NT2/D1 (cell line): ENCODE measurements at places on chromosomes 2 and 18.

- no peak for DNase-seq
Observed at GRCh38 chr2:106117347-106117746, 76.8 kb downstream of the UXS1 start.

DNA sequence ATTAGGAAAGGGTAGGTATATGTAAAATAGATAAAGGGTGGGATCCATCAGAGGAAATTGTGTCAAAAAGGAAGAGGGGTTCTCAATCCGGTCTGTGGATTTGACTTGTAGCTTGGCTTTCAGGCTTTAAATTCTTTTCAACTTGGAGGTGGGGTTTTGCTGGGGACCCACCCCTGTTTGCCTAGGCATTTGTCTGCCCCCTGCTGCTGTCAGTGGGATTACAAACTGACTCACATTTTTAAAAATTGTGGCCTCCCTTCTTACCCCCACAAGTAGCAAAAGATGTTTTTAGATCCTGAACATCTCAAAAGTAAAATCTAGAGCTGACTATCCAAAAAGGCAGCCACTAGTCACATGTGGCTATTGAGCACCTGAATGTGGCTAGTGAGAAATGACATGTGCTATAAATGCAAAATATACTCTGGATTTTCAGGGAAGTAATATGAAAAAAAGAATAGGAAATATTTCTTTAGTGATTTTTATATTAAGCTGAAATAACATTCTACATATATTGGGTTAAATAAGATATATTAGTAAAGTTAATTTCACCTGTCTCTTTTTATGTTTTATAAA is 178.9 kb downstream of the GFPT1 start:
- DNase-seq = no peak

GRCh38 chr2:63086687-63087086 is 36.1 kb downstream of the OTX1 start:
- no peak for DNase-seq

- no peak for DNase-seq
Observed at GRCh38 chr2:161312996-161313395, 4.8 kb downstream of the PSMD14 start.

- DNase-seq = no peak
Observed at GRCh38 chr2:192051533-192051932, 143.2 kb downstream of the TMEFF2 start.

DNA sequence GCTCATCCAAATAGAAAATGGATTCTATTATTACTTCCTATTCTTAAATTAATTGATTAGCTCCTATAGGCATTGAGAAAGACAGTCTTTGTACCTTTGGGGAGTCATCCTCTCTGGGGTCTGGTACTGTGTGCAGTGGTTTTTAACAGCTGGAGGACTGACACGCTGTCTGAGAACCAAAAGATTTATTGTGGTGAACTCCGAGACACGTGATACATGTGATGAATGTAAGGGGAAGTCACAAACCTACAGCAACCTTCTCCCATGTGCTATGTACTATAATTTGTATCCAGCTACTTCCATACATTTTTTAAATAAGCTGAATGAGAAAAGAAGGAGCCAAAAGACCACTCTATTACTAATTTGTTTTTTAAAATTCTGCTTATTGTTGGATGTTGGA is 133.7 kb downstream of the GALNT3 start:
- no peak for DNase-seq
